ENCODE measurements at places on chromosomes 16 and 17.

- no peak for DNase-seq
These were observed 12.1 kb downstream of the TEKT5 start for GRCh38 chr16:10682604-10683003.

GRCh38 chr17:34720760-34721159, 141.4 kb downstream of the TMEM132E start:
- DNase-seq = no peak

DNA sequence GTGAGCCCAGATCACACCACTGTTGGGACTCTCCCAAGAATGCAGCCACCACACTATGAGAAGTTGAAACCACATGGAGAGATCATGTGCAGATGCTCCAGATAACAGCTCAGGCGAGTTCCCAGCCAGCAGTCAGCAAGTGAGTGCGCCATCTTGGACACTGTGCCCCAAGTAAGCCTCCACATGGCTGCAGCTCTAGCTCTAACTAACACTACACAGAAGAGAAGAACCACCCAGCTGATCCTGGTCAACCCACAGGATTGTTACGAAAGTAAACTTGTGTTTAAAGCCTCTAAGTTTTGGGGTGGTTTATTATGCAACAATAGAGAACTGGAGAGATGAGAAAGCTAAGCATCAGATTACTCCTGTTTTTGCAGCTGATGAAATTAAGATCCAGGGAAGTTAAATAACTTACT, 25.8 kb downstream of the SLC38A7 start:
- no peak for DNase-seq

DNA sequence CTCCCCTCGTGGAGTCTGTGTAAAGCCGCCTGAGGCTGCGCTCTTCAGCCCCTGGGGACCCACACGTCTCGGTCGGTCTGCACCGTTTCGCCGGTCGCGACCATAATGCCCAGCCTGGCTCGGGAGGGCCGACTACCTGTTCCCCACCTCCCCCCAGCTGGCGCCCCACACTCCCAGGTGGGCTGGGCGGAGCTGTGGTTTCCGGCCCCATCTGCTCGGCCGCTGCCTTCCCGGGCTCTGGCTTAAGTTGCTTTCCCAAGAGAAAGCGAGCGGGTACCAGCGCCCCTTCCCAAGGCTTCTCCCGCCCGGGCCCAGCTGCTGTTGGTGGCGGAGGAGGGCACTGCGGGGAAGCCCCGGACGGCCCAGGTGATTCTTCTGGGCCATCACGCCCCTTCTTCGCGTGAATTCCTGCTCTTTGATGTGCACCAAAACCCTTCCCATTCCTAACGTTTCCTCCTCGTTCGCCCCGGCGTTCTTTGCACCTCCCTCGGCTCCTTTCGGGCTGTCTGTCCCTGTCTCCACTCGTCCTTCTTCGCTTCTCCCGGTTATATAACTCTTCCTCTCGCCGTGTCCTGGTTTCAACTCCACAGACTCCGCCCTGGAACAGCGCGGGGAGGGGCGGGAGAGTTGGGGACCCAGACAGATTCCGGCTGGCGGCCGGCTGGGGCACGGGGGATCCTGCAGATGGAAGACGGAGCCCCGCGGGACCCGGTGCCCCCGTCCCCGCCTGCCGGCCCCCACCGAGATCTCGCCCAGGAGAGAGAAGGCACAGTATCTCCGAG, 2.0 kb downstream of the KDM6B start:
- peak; percentile 61 for DNase-seq

DNA sequence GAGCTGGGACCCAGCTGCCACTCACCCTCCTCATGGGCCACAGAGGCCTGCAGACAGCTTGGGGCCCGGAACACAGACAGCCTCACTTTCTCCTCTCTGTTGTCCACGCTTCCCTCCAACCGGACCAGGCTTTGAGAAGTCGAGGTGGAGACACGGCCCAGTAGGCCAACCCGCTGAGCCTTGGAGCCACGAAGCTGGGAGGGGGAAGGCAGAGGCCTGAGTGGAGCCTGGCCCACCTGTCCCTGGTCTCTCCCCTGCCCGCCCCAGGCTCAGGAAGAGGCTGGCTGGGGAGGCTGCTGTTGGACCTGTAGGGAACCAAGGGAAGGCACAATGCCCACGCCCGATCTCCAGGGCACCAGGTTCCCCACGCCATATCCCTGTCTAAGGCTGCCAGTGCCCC, 48.1 kb downstream of the RMI2 start:
- no peak for DNase-seq

Measured in DMS 273 treated with DMSO at 0.1 percent for 48 hours (cell line).